ENCODE measurements at places on chromosomes 1 and 21.

- DNase-seq: no peak
Measured at GRCh38 chr1:54581621-54582035, 33.6 kb downstream of the ACOT11 start.

- DNase-seq: no peak
Measured at GRCh38 chr1:108750476-108751181, 4.2 kb downstream of the STXBP3 start.

GRCh38 chr21:27104846-27105431, 138.1 kb upstream of the ADAMTS5 start:
- no peak for DNase-seq

DNA sequence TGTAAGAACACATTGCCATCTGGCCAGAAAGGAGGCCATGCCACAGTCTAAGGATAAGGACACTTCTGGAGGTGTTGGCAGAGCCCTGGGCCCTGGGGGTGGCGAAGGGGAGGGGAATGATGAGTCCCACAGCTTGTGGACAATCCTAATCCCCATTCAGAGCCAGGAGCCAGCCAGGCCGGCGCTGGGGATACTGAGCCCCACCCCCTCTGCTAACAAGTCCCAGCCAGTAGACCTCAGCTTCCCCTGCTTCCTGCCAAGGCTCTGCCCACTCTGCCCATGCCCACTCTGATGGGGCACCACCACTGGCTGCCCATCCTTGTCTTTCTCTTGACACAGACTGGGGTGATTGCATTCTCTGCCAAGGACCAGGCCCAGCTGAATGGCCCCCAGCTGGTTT, 71.9 kb downstream of the NAV1 start:
- no peak for DNase-seq
